ENCODE measurements at places on chromosomes 7 and 10.

DNA sequence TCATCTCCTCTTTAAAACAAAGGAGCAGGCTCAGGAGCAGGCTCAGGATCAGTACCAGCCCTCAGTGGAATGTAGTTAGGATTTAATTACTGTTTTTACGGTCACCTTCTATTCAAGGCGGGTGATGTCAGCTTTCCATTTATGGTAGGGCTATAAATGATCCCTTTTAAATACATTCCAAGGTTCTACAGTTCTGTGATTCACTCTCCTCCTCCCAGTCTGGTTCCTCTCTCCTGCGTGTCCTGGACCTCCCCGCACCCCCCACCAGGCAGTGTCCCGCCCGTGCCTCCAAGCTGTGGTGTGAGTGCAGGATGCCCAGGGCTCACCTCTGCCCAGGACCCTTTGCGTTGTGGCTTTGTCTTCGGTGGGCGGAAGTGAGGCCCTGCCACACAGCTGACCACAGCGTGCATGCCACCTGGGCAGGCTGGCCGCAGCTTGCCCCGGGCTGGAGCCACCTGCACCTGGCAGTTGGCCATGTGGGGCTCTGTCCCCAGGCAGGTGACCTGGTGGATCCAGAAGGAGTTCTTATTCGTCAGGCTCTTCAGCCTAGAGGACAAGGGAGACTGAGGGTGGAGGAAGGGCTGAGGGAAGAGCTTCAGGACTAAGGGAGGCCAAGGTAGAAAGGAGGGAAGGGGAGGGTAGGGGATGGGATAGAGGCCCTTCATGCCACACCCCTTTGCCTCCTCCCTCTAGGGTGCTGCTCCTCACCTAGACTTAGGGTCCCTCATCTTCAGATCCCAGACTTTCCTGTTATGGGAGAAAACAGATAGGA, 9.1 kb downstream of the LOXL4 start:
- no peak for DNase-seq

DNA sequence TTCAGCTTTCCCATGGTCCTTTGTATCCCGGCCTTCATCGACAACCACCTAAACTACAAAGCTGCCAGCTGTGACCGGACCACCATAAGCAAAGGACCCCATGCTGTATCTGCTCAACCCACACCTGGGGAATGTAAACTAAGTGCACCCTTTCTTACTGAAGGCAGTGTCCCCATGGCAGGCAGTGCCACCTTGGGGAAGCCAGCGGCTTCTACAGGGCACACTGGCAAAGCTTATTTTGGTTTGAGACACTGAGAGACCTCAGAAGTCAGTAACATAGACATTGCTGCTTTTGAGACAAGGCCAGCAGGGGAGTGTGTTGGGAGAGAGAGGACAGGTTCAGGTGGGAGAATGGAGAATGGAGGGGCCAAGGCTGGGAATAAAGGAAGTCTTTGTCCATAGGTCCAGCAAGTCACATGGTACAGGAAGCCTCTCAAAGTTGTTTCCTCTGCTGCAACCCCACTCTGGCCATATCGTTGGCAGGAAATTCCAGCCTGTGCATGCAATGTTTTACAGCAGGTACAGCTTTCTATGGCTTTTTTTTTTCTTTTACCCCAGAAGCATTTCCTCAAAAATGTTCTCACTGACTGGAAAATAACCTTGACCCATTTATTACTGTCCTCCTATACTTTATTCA, 85.9 kb upstream of the NPVF start:
- DNase-seq, result no peak

DNA sequence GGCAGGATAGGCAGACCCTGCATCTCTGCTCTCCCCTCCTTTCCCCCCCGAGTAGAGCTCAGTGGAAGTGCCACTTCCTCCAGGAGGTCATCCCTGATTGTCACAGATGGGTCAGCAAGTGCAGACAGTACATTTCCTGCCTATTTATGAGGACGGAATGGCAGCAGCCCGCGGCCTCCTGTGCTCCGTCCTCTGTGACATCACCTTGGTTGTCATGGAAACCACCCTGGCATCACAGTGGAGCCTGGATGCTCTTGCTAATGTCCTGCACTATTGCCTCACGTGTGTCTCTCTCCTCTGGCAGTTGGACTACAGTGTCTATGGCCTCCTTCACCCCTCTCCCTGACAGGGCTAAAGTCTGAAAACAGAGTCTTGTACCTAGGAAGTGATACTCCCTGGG, 148.6 kb downstream of the SH3PXD2A start:
- DNase-seq, result no peak

DNA sequence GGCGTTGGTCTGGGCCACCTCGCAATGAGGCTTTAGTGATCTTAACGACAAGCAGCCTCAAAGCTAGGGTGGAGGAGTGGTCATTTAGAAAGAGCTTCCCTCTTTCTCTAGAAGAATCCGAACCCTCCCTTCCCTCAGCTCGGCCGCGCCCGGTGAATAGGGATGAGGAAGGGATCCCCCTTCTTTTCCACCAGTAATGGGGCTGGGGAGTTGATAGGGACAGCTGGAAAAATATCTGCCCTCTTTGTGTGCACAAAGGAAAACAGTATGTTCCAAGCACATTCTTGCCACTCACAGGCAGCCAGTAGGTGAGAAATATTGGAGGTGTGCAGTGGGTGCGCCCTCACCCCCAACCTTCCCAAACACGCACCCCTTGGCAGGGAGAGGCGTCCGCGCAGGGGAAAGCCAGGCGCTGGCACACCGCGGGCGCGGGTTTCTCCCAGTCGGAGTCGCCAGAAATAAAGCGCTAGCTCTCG, 6.5 kb downstream of the DLX5 start:
- DNase-seq, result no peak

DNA sequence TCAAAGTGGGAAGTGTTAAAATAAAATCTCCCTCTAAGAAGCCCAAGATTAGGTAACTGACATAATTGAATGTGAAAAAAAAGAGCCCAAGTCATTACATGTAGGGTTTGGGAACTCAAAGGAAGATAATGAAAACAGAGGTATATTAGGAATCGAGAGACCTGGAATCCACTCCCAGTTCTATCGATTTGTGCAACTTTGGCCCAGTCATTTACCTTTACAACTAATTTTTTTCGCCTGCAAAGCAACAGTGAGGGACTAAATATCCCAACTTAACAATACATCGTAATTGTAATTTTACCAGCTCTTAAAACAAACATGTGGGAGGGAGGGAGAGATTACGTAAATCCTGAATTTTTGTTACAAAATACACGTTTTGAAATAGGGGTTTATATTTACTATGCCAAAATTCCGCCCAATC, 1.4 kb downstream of the MINDY3 start:
- DNase-seq, result peak; percentile 9

DNA sequence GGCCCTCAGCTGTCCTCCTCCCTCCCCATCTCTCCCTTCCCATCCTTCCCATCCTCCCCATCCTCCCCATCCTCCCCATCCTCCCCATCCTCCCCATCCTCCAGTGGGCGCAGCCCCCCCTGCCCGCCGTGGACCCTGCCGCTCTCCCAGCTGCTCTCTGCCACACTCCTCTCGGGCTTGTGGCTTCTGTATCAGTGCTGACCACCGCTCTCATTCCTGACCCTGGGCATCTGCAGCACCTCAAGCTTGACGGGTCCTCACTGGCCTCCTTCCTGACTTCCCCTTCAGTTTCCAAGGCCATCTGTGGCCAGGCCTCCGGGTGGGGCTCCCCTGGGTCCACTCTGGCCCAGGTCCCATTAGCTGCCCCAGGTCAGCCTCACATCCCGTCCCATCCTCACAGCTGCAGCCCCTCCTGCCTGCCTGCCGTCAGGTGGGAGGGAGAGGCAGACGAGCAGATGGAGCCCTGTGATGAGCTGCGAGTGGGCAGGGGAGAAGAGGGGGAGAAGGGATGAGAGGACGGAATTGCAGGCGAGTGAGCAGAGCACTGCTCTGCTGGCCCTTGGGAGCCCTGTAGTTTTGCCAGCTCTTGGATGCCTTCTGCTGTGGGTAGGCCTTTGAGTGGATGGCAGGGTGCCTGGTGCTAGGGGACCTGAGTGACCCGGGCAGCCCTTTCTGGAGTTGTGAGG, 35.7 kb downstream of the LHPP start:
- no peak for DNase-seq

GRCh38 chr10:71694039-71694501, 25.5 kb downstream of the C10orf105 start:
- no peak for DNase-seq

- peak; percentile 17 for DNase-seq
Observed at GRCh38 chr10:107553470-107553869, 389.0 kb upstream of the SORCS1 start.

DNA sequence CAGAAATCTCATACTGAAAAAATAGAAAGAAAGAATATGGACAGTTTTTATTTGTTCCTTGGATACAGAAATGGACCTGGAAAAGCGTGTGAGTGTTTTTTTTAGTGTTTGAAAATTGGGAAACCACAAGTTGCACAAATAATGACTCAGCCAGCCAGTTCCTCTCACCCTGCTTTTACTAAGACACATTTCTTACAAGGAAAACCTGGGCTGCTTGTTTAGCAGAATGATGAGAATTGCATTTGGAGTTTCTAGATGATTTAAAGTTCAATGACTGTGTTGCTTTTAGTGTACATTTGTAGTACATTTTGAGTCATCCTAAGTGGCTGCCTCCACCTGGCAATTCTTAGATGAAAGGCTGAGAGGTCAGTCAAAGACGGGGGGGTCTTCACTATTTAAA, 218.7 kb downstream of the ABCA13 start:
- DNase-seq, result peak; percentile 77

Measured in MCF 10A (cell line).